ENCODE measurements at places on chromosomes 7 and 10.

DNA sequence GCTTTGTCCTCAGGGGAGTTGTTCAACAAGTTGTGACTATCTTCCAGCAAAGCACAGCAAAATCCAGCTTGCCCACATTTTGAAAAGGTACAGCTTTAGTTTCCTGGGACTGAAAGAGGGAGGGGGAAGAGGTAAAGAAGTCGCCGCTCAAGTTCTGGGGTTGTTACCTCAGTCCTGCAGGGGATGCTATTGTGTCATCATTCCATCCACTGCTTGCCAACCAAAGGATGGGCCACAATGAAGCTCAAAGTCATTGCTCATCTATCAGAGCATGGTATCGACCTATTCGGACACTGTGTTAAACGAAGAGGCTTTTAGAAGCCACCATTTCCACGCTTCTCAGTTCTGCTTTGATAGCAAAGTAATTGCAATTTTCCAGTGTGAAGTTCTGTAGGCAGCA is 34.3 kb downstream of the NPY start:
- no peak for DNase-seq

- DNase-seq, result no peak
Observed at GRCh38 chr7:108407676-108408075, 48.6 kb downstream of the NRCAM start.

DNA sequence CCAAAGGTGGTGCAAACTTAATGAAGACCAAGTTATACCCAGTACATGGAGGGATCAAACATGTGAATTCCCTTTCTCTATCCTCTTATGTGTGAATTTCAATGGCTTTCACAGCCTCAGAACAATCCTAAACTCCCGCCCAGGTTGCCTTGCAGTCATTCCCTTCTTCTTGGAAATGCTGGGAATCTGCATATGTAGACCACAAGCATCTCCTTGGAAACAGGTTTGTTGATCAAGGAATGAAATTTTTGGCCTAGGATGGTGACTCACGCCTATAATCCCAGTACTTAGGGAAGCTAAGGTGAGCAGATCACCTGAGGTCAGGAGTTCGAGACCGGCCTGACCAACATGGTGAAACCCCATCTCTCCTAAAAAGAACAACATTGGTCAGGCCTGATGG is 77.8 kb upstream of the ABI1 start:
- no peak for DNase-seq

DNA sequence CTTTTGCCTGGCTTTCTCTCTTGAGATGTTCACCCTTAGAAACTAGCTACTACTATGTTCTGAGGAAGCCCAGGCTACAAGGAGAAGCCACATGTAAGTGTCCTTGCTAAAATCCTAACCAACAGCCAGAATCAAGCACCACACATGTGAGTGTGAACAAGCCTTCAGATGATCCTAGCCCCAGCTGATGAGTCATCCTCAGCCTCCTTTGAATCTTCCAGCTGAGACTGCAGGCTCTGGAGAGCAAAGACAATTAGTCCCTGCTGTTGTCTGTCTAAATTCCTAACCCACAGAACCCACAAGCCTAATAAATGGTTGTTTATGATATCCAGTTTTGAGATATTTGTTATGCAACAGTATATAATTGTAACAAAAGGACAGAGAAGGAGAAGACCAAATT is 92.8 kb upstream of the TAC1 start:
- no peak for DNase-seq

- DNase-seq, result no peak
Observed at GRCh38 chr7:76225379-76225778, 23.7 kb downstream of the SRRM3 start.

DNA sequence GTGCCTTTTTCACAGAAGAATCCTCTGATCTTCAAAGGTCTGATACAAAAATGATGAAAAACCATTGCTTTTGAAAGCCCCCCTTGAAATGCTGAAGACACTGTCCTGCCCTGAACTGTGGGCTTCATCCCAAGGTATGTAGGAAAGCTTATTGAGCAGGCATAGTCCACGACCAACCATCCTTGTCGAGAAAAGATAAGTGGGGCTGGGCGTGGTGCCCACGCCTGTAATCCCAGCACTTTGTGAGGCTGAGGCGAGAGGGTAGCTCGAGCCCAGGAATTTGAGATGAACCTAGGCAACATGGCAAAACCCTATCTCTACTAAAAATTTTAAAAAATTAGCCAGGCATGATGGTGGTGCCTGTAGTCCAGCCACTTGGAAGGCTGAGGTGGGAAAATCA is 25.6 kb downstream of the TACR2 start:
- no peak for DNase-seq

DNA sequence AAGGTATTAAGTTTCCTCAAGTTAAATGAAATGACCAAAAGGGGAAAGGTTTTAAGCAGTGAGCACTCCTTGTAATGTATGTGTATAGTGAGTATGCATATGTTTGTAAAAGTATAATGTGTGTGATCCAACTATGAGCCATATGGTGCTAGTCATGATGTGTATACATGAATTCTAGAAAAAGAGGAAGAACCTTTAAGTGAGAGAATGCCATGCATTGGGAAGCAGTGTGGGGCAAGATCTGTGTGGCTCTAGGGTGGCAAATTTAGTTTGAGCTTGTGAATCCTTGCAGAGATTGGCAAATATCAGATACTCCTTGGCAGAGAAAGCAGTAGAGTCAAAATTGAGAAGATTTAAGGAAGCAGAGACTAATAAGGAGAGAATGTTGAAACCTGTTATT is 435.0 kb downstream of the AUTS2 start:
- no peak for DNase-seq

GRCh38 chr7:47940088-47941013 is 7.9 kb downstream of the PKD1L1 start:
- no peak for DNase-seq

DNA sequence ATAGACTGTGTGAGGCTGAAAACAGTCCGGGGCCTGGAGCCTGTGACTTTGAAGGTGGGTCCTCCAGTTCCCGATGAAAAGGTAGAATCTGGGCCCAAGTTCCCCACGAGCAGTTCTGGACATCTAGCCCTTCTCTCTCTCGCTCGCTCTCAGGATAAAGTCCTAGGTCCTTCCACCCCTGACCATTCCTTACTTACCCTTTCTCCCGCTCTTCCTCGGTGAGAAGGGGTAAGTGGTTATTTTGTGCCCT is 713 bp downstream of the IMMP2L start:
- no peak for DNase-seq

DNA sequence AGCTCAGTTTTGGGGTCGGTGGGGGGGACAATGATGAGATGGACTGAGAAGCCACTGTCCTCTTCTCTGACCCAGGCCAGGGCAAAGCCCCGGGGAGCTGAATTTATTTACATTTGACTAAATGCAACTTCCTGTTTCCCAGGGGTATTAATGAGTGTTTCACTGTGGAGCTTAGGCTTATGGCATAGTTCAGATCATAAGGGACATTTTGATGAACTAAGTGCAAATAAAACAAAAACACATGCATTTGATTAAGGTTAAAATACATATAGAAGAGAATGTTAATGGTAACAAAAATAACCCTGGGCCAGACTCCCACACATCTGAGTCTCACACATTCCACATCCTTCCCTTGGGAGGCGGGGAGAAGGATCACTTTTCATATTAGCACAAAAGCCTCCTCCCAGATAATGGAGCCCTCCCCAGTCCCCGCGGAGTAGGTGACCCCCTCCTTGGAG is 320.6 kb downstream of the FRMD4A start:
- no peak for DNase-seq

- DNase-seq, result no peak
Observed at GRCh38 chr10:77458986-77459590, 178.5 kb downstream of the KCNMA1 start.

Data from esophagus squamous epithelium (tissue), 5 donors.